Activated CD8-positive, alpha-beta T cell treated with anti-CD3 and anti-CD28 coated beads for 36 hours (primary cell): ENCODE measurements at places on chromosomes 2 and 18. TPM values are rescaled to one million over a fixed set of nuclear protein-coding genes. Genes with fewer than 3 reads are reported as not detected.

- DNase-seq = no peak
These were observed 190.8 kb upstream of the PARD3B start for GRCh38 chr2:204354442-204354856.

DNA sequence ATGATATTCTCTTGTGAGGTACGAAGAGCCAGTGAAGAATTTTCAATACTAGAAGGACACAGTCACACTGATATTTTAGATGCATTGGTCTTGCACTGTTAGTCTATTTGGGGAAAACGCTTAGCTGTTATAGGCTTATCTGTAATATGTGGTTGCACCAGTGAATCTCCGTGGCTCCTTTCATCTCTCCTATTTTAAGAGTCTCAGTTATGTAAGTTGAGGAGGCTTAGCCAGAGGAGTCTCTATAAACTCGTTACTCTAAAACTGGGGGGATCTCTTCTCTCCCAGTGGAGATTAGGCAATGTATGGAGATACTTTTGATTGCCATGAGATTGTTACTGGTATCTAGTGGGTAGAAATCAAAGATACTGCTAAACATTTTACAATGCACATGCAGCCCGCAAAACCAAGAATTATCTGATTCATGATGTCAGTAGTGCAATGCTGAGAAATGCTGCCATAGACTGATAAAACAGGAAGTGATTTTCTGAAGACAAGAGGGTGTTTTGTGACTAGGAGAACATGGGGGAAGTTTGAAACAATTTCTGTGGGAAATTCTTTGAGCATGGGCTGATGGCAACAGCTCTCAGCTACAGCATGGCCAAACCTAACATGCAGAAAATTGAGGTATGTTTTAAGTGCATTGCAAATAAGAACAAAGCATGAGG, 339.1 kb downstream of the SOX11 start:
- DNase-seq = no peak

GRCh38 chr2:128451084-128452023, 132.7 kb upstream of the HS6ST1 start:
- no peak for DNase-seq

DNA sequence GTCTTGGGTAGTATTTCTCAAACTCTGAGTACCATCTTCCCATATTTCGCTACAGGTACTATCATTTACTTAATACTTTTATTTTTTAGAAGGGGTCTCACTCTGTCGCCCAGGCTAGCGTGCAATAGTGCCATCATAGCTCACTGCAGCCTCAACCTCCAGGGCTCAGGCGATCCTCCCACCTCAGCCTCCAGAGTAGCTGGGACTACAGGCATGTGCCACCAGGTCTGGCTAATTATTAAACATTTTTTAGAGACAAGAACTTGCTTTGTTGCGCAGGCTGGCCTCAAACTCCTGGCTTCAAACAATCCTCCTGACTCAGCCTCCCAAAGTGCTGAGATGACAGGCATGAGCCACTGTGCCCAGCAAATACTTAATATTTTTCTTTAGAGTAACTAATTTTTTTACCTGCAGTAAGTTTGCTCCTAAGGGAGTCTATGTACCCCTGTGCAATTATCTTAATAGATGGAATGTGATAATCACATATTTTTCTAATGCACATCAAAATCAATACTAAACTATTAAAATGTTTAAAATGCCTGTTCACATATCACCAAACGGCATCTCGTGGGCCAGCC, 100.6 kb upstream of the ST3GAL5 start:
- DNase-seq = no peak

GRCh38 chr18:79877163-79878091, 74.0 kb downstream of the SLC66A2 start:
- DNase-seq = no peak

DNA sequence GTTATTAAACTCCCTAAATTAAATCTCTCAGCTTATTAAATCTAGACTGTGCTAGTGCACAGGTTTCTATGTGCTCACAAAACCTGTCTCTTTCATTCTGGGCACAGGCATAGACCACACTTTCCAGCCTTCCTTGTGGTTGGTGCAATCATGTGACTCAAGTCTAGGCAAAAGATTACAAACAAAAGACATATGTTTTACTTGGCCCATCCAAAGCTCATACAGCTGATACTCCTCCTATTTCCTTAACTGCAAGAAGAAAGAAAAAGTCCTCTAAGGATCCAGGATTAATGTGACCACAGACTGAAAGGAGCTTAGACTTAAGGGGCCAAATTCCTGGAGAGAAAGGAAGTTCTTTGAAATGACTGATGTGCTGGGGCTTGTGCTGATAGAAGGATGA, 731.3 kb upstream of the RAB6C start:
- no peak for DNase-seq

GRCh38 chr2:69434753-69435152, 2.5 kb downstream of the NFU1 start:
- no peak for DNase-seq

DNA sequence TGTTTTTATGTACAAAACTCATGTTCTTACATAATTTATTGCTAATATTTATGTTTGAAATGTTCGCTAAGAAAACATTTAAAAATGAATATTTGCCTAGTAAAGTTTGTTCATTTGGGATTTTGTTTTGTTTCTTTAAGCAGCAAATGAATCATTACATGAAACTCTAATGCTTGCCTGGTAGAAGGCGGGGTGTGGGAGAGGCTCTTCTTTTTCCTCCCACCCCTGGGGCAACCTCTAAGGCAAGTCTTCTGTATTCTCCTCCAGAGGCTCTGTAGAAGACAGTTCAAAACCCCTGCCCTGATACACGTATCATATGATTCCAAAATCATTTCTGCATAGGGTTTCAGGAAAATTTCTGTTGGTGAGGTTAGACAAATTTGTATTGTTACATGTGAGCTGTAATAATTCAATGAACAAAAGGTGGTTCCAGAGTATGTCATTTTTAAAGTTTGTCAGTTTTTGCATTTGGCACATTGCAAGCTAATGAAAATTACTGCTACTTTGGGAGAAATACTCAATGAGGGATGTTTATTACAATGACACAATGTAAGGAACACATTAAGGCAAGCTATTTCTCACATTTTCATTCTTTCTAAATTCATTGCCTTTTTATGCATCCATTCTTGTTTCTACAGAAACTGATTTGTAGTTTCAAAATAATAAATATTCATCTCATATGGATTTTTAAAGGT, 302.3 kb upstream of the UBE2E3 start:
- DNase-seq = no peak

- no peak for DNase-seq
These were observed 344.5 kb upstream of the LRATD1 start for GRCh38 chr2:14288016-14288415.

DNA sequence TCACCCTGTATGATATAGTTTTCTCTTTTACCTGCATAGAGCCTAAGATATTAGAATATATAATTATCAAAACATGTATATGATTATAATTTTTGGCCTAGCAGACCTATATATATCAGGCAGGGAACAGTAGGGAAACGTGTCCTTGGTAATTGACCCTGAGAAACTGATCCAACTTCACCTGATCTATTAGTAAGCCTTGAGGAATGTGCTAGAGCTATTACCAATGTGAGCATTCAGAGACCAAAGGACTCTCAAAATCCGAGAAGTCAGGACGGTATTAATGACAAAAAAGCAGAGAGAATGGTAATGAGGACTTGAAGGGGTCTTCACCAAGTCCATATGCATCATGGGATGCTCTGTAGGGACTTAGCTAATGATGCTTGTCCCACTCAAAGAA, 571.9 kb downstream of the CPS1 start:
- DNase-seq = no peak

- DNase-seq = no peak
These were observed 121.0 kb downstream of the RBMS1 start for GRCh38 chr2:160372585-160372984.

GRCh38 chr2:73984203-73984921, at the start of gene TET3:
TSS of gene TET3 (plus strand) at chr2:73984910. CDS start at chr2:73986404, 1,494 bp downstream.
- peak; percentile 49 for DNase-seq

- peak; percentile 87 for DNase-seq
These were observed 2.5 kb downstream of the IGFBP5 start for GRCh38 chr2:216692636-216693413.

GRCh38 chr2:196131384-196131937, 39.9 kb downstream of the STK17B start:
- DNase-seq = peak; percentile 83

UXS1 gene
- total RNA-seq = 47.4 TPM

TCF7L1 gene
- total RNA-seq = not detected

NEURL3 gene
- 0.25 TPM for total RNA-seq

CFAP65 gene
- not detected for total RNA-seq

MFSD2B gene
- total RNA-seq = 0.32 TPM
